ENCODE measurements at places on chromosomes 6 and 20.

- no peak for DNase-seq
Observed at GRCh38 chr20:10710991-10711775, 37.4 kb upstream of the JAG1 start.

DNA sequence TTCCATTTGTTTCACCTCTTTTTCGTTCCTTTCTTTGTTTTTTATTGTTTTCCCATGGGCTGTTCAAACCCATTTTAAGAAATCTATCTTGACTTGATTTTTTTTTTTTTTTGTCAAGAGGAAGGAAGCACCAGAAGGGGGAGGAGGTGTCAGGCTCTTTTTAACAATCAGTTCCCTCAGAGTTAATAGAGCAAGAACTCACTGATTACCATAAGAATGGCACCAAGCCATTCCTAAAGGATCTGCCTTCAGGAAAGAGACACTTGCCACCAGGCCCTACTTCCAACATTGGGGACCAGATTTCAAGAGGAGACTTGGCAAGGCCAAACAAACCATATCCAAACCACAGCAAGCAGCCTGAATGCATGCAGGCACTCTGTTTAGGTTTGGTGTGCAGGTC is 168.0 kb downstream of the OTOR start:
- no peak for DNase-seq

GRCh38 chr6:75331151-75331550 is 46.6 kb upstream of the TMEM30A start:
- no peak for DNase-seq

DNA sequence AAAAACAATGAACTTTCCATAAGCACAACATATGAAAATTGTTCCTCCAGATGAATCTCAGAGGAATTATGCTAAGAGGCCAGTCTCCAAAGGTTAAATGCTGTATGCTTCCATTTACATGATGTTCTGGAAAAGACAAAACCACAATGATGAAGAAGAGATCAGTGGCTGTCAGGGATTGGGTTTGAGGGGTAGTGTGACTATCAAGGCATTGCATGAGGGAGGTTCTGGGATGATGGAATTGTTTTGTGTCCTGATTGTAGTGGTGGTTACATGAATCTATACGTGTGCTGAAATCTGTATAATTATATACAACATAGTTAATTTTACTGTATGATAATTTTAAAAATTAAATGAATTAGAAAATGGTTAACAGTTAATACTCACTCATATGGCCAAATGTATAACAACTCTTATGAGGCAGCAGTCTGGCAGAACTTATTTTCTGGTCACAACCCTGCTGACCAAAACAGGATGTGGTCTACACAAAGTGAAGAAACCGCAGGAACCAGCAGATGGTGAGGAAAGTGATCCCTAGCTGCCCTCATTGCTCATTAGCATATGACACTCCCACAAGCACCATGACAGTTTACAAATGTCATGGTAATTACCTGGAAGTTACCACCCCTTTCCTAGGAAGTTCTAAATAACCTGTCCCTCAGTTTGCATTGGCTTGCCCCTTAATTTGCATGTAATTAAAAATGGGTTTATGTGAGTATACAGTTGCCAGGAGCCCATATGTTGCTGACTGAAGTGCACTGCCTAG is 31.9 kb downstream of the NSFL1C start:
- peak; percentile 40 for DNase-seq

GRCh38 chr6:20400456-20401204 is 1.0 kb upstream of the E2F3 start:
- DNase-seq = no peak

GRCh38 chr20:64152906-64153305 is 11.3 kb upstream of the MYT1 start:
- DNase-seq = no peak

- no peak for DNase-seq
Observed at GRCh38 chr20:39278230-39278788, 316.2 kb downstream of the DHX35 start.

DNA sequence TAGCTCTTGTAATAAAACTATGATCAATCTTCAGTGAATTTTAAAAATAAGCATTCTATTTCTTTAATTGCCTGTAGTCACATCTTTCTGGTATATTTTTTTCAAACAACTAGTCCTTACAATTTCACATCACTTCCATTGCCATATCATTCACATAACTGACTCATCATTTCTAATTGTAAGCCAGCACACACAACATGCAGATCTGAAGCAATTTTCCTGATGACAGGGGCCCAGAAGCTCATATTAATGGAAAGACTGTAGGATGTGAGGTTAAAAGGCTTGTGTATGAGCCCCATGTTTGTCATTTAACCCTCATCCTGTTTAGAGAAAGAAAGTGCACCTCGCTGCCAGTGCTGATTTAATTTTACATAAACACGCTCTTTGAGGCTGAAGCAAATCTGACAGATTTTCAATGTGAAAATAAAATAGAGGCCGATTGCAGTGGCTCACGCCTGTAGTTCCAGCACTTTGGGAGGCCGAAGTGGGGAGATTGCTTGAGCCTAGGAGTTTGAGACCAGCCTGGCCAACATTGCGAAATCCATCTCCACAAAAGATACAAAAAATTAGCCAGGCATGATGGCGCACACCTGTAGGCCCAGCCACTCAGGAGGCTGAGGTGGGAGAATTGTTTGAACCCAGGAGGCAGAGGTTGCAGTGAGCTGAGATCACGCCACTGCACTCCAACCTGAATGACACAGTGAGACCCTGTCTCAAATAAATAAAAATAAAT is 40.1 kb upstream of the LTV1 start:
- DNase-seq = no peak

GRCh38 chr6:89120371-89120770 is 2.5 kb upstream of the SRSF12 start:
- no peak for DNase-seq

- peak; percentile 17 for DNase-seq
Observed at GRCh38 chr20:63782051-63782471, 42.5 kb downstream of the SLC2A4RG start.

DNA sequence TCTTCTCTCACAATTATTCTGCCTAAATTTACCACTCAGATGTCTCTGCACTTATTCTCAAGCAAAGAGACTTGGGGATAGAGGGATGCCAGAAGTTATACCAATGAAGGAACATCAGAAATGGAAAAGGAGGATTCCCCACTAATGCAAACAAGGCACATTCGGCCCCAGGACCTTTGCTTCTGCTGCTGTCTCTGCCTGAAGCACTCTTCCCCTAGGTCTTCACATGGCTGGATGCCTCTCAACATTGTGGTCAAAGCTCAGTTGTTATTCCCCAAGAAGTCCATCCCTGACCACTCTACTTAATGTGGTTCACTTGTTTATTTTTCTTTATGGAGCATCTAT is 508.7 kb downstream of the DOK5 start:
- no peak for DNase-seq

DNA sequence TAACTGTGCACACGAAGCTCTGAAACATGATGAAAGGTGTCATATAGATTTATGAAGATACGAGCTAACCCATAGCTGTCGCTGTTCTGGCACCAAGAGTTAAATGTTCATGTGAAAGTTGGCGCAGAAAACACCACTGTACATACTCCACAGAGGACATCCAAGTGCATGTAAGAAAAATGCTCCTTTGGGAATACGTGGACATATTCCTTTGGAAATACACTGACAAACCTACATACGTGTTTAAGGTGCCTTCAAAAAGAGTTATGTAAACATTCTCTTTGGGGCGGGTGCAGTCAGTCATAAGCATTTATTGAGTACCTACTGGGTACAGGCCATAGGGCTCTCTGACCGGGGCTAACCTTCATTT is 723 bp upstream of the ARID1B start:
- no peak for DNase-seq

DNA sequence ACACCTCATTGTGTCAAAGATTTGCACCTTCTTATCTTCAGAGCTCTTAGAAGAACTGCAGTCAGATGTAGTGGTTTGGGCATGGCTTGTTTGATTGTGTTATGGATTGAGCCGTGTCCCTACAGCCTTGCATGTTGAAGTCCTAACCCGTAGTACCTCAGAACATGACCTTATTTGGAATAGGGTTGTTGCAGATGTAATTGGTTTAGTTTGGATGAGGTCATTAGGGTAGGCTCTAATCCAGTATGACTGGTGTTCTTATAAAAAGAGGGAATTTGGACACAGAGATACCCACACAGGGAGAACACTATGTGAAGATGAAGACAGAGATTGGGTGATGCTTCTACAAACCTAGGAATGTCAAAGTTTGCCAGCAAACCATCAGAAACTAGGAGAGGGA is 35.4 kb upstream of the PHACTR2 start:
- DNase-seq = no peak

GRCh38 chr6:43817192-43817591 is 47.2 kb downstream of the VEGFA start:
- no peak for DNase-seq

DNA sequence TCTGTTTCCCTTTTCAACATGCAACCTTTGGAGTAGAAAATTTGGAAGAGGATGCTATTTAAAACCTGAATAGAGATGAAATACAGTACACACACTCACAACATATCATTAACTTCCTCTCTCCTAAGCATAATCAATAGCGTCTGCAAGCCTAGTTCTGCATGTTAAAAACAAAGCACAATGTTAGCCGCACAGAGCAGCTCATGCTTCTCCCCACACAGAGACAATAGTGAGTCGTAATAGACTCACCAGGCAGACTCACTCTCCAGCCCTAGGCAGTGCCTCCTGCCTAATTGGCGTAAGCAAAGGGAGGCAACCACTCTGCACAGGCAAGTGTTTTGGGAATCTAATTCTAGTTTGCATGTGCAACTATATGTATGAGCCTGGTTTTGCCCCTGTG is 45.8 kb upstream of the ARID1B start:
- DNase-seq = no peak

GRCh38 chr20:50445354-50446151 is 64.6 kb upstream of the PTPN1 start:
- no peak for DNase-seq

DNA sequence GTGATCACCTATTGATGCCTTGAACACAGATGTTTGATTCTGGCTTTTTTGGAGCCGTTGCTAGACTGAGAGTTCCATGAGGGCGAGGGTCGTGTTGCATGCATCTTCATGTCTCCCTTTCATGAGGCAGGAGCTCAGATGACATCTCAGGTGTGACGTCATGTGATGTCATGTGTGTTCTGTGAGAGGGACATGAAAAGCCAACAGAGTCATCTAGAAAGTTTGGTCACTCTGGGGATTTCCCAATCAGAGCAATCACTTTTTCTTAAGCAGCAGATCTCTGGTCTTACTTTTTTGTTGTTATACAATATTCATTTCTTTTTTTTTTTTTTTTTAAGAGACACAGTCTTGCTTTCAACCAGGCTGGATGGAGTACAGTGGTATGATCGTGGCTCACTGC is 411.8 kb downstream of the PREX1 start:
- no peak for DNase-seq

- no peak for DNase-seq
Observed at GRCh38 chr20:2692886-2693285, 306 bp downstream of the EBF4 start.

DNA sequence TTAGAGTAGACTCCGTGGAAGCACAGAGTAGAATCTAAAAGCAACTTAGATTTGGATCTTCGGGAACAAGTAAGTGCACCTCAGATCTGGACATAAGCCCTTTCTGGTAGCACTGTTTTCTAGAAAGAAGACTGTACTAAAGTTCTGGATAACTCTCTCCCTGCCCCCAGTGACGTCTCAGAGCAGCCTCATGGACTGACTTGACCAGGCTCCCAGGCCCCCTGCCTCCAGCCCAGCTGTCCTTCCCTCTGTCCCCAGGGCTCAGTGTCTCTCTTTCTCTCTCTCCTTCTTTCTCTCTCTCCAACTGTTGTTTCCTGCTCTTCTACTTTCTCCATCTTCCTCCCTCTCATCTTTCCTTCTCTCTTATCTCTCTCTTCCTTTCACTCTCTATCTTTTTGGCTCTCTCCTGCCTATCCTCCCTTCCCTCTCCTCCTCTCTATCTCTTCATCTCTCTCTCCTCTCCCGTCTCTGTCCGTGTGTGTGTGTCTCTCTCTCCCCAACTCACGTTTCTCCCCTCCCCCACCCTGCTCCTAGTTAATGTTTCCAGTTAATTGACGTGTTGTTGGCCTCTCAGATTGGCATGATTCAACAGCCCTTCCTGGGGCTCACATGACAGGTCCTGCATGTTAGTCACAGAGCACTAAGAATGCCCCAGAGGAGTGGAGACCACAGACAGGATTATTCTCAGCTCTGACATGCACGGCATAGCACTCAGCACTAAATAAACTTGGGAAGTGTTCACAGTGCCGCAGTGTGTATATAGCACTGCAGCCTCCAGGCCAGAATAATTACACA is 180.4 kb upstream of the FOXQ1 start:
- no peak for DNase-seq

- DNase-seq = no peak
Observed at GRCh38 chr6:12419631-12420272, 129.6 kb downstream of the EDN1 start.

DNA sequence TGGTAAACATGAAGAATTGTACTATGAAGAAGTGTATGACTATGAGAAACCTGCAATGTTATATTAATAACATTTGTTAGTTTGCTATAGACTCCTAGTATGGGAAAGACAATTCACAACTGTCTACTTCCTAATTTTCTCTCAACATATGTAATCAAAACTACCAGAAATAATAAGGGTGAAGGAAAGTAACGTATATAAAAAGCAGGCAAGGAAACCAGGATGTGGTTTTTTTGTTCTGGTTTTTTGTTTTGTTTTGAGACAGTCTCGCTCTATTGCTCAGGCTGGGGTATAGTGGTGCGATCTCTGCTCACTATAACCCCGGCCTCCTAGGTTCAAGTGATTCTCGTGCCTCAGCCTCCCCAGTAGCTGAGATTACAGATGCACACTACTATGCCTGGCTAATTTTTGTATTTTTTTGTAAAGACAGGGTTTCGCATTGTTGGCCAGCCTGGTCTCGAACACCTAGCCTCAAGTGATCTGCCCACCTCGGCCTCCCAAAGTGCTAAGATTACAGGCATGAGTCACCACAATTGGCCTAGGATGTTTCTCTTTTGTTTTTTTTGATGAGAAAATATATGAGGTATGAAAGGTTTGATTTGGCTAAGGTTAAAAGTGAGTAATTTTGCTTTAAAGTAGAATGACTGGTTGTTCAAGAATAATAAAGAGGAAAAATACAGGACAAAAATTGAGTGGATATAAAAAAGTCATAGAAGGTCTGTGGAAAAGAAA is 83.1 kb downstream of the PTCHD4 start:
- no peak for DNase-seq

GRCh38 chr6:37696841-37697662 is 631 bp downstream of the MDGA1 start:
- peak; percentile 14 for DNase-seq

DNA sequence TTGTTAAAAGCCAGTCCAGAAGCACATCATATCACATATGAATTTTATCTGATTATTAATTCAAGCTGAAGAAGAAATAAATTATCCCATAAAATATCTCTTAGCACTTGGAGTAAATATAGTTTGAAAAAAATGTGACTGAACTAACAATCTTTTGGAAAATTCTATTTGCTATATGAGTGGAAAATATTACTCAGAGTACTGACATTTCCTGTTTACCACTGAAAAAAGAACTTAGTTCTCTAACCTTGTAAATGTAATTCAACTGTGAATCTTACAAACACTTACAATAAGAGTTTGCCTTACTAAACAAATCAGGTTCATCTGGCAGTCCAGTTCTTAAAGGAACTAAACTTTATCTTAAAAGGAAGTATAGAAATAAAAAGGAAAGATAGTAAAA is 44.2 kb downstream of the MOXD1 start:
- no peak for DNase-seq
